Activated T-cell treated with anti-CD3 and anti-CD28 coated beads, Interleukin-2, amount 50 U/mL, for 4 hours (primary cell): ENCODE measurements at places on chromosomes 7 and 10.

GRCh38 chr7:103797647-103798307 lies 191.7 kb downstream of the RELN start:
- no peak for DNase-seq

- DNase-seq: no peak
Measured at GRCh38 chr10:550665-551372, 138.6 kb downstream of the DIP2C start.

DNA sequence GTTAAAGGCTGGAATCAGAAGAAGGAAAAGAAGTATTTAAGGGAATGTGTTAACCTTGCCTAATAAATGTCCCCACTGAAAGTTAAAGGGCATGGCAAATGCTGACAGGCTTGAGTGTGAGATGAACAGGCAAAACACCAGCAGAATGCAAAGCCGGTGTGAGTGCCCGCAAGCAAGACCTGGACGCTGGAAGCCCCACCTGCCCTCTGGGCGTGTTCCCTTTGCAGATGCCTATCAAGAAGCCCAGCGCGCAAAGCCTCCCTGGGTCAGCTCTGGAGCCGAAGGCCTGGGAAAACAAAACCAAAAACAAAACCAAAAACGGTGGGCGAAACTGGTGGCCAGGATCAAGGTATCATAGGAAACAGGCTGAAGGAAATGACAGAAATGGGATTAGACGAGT lies 200.3 kb downstream of the SFMBT2 start:
- no peak for DNase-seq

DNA sequence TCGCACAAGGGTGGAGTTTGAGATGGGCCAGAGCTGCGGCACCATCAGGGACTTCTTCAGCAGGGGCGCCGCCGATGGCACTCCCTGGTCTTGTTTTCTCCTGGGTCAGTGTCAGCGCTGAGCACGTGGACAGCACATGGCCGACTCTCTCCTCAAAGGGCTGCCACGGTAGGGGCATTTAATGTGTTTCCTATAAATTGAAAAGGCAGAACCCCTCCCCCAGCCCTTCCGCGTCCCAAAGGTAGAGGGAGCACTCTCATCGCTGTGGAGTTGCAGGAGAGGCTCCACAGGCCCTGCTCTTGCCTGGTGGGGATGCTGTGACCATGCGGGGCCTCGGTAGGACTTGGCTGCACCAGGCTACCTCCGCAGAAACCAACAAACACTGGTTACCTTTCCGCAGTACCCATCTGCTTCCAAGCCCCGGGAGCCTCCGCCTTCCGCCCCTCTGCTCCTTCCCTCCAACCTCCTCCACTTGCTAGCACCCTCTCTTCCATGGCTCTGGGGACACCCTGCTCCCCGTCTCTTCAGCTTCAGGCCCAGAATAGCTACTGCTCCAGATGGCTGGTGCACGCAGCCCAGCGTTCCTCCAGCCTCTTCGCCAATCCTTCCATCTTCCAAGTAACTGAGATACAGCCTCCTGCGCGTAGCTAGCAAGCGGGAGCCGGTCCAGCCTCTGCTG lies 166.3 kb upstream of the ADCY1 start:
- no peak for DNase-seq

DNA sequence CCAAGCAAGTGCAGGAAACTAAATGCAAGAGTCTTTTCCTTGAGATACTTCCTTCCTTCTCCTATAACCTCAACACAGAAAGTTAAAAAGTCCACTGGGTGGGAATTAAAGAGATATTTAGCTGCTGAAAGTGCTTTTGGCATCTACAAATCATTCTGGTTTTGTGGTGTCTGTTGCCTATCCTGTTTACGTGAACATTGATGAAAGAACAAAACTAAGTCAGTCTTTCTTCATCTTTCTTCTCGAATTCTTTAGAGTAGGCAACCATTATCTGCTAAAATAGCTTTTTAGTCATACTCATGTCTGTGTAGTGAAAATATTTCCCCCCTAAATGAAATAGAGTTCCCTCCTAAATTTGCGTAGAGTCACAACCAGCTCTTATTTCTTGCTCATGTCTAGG lies 838.6 kb downstream of the GATA3 start:
- no peak for DNase-seq

DNA sequence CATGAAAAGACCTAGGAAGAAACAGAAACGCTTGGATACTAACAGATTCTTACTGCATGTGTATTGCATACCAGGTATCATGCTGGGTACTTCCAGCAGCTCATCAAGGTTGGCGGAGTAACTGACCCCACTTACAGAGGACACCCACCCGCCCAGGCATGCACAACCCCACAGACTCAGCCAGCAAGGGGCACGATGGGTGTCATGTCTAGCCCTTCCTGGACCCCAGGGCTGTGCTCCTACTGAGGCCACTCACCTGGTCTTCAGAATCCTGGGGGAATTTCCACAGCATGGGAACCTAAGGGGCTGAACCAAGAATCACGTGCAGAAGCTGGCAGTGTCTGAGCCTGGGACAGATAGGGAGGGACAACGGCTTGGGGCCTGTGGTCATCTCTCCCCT lies 134.1 kb upstream of the ZNF32 start:
- DNase-seq: no peak

DNA sequence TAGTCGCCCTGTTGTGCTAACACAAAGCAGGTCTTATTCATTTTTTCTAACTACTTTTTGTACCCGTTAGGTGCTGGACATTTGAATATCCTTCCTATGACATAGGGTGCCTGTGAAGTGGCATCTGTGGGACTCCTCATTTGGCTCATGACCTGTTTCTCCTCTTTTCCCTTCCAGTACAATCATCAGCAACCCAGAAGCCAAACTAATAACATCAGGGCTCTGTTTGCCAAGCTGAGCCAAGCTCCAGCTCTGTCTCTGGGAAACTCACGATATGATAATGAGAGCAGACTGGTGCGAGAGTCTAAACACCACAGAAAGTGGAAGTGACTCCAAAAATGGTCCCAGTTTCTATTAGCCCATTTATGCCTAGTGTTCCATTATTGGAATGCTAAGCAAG lies 92.0 kb downstream of the SVIL start:
- no peak for DNase-seq

GRCh38 chr7:41104631-41105030 lies 598.3 kb downstream of the INHBA start:
- DNase-seq: no peak

GRCh38 chr10:62244088-62244487 lies 24.6 kb downstream of the RTKN2 start:
- DNase-seq: no peak

DNA sequence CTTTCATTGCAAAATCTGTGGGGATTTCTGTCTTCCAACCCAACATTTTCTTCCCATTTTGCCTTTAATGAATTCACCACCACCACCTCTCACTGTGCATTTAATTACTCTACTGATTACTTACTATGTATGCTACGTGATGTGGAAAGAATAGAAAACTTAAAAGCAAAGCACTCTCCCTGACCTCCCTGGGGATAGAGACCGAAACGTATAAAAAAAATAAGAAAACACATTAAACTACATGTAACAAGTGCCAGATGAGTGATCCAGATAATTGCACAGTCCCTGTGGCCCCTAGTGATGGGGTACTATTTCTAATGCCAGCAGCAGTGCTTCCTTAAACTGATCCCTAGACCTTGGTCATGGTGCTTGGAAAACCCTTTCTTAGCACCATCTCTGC lies 478.4 kb downstream of the NRG3 start:
- DNase-seq: no peak

- DNase-seq: no peak
Measured at GRCh38 chr7:68511281-68511680, 1087.0 kb upstream of the AUTS2 start.

- no peak for DNase-seq
Measured at GRCh38 chr10:79380946-79381721, 33.9 kb downstream of the PPIF start.

- no peak for DNase-seq
Measured at GRCh38 chr7:134932707-134933370, 53.5 kb upstream of the AGBL3 start.

GRCh38 chr10:88830643-88831268 lies 20.9 kb downstream of the ANKRD22 start:
- no peak for DNase-seq

DNA sequence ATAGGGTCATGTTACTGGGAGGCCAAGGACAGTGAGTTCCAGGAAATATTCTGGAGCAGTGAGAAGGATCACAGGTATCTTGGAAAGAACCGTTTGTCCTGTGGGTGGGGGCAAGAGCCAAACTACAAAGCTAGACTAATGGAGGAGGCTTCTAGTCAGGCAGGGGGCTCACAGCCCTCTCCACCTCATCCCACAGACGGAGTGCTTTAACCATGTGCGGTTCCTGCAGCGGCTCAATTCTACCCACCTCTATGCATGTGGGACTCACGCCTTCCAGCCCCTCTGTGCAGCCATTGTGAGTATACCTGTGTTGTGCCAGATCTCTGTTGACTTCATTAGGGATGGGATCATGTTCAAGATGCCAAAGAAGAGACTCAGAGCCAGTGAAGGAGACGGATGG lies 8.1 kb downstream of the SEMA4G start:
- no peak for DNase-seq

- no peak for DNase-seq
Measured at GRCh38 chr10:69681436-69681835, 51.4 kb downstream of the FAM241B start.

GRCh38 chr10:80487791-80488538 lies 33.9 kb downstream of the TSPAN14 start:
- no peak for DNase-seq

GRCh38 chr7:131222171-131222570 lies 105.5 kb upstream of the MKLN1 start:
- no peak for DNase-seq

- no peak for DNase-seq
Measured at GRCh38 chr10:130969700-130970099, 341.8 kb downstream of the TCERG1L start.

DNA sequence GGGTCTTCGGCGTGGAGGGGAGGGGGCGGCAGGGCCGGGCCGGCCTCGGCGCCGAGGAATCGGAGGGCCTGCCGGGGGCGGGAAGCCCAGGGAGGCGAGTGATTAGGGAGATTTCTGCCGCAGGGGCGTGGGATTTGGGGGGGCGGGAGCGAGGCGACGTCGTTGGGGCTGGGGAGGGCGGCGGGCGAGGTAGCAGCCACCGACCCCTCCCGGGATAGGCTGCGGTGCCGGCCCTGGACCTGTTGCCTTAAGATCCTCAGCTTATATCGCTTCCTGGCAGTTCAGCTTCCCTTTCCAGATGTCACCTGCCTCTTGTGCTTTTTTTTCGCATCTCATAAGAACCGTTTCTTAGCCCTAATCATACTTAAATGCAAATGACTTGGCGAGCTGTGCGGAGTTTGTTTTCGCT lies 655 bp downstream of the LMTK2 start:
- DNase-seq: no peak

DNA sequence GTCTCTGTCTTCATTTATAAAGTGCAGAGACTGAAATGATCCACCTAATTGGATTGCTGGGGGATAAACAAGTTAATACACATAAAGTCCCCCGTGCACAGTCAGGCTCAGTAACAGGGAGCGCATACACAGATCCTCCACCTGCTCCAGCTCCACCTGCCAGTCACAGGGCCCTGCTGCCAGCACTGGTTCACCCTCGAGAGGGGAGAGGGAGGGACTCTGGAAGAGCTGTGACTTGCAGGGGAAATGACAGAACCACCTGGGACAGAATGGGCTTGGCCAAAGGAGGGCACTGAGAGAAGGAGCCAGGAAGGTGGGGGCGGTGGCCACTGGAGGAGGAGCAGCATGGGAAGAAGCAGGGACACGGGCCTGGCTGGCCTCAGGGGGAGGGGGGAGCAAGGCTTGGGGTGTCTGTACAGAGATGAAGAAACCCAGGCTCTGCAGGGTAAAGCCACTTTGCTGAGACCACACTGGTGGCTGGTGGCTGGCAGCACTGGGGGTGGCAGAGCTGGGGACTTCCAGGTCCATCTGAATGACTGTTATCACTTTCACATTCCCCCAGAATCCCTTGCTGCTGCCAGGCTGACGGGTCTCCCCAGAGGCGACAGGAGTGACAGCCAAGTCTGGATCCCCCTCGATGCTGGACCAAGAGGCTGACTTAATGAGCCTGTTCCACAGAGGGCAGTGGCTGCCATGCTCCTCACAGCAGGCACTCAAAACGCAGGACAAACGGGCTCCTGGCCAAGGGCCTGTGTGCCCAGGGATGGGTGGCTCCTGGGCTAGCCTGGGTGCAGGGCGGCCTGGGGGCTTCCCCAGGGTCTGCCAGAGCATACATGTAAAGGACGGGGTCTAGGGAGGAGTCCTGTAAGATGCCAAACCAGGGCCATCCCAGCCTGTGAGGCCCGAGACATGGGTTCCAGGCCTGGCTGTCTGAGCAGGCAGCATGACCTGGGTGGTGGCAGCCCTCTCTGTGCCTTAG lies 151.1 kb downstream of the SH3PXD2A start:
- DNase-seq: no peak

- DNase-seq: no peak
Measured at GRCh38 chr7:150900675-150901074, 48.4 kb downstream of the AOC1 start.

DNA sequence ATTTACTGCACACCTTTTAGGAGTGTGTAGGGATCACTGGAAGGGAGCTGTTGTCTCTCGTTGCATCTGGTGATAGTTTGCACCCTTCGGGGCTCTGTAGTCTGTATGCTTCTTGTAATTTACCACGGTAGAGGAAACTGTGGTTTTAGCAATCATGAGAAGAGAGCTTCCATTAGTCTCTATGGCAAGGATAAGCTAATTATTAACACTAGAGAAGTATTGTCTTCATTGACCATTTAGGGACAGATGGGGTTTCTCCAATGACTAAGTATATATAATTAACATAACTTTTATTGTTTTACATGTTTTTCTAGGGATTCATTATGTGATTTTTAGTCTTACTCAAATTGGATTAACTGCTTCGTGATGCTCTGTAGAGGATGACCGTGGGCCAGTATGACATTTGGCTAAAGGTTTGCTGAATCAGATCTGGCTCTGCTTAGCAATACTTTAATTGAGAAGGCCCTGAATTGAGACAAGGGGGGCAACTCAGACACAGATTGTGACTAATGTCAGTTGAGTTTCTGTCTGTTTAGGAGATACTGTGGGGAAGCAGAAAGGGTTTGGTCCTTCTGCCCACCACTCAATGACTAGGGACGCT lies 8.7 kb downstream of the SLC18A2 start:
- DNase-seq: no peak

DNA sequence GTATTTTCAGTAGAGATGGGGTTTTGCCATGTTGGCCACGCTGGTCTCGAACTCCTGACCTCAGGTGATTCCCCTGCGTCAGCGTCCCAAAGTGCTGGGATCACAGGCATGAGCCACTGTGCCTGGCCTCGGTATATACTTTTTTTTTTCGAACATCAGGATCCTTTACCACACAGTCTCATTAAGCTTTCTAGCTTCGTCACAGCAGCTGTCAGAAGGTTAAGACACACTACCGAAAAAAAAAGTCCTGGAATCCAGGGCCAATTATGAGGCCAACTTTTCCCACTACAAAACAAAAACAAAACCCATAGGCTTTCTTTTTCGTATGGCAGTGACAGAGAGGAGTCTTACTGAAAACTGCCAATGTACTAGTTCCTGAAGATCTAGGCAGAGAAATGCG lies 30.7 kb downstream of the ZC3HC1 start:
- DNase-seq: no peak

DNA sequence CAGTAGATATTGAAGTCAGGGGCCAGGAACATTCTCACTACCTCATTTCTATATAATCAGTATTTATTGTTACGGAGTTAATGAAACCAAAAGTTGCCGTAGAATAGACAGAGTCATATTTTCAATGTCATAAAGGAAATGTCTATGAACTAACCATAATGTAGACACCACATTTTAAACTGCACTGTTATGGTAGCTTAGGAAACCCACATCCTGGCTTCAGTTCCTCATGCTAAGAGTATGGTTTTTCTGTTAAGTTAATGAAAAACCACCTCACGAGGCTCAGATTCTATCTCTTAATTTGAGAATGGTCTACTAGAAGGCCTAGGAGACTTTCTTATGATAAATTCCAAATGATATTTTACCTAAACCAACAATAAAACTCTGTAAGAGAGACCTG lies 166.5 kb downstream of the TMEM26 start:
- no peak for DNase-seq
